CD4-positive, alpha-beta T cell (primary cell): ENCODE measurements at places on chromosomes 4 and X.

GRCh38 chrX:136541294-136541693 lies 9.3 kb downstream of the VGLL1 start:
- DNase-seq = no peak

DNA sequence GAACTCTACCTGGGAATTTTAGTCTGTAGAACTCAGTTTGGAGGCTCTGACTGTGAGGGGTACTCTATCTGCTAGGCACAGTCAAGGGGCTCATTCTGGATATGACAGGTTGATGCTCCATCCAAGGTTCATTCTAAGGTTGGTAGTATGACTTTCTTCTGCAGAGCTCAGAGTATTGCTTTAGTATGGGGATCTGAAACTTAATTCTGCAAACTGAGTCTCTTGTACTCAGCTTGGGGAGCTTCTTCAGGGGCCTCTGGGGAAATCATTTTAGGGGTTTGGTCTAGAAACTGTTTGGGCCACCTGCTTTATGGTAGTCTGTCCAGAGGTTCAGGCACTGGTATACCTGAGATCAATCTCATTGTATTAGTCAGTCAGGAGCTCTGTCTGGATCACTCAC lies 9.7 kb upstream of the TSR2 start:
- DNase-seq = no peak

DNA sequence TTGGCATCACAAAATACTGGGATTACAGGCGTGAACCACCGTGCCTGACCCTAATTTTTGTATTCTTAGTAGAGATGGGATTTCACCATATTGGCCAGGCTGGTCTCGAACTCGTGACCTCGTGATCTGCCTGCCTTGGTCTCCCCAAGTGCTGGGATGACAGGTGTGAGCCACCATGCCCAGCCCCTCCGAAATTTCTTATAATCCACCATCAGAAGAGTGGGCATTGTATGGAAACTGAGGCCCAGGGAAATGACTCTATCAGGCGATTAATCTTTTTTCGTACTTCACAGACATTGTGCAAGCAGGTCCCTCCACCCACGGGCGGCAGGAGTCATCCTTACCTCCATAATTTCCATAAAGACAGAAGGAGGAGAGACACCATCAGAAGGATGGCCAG lies 16.0 kb downstream of the CRLF2 start:
- no peak for DNase-seq

DNA sequence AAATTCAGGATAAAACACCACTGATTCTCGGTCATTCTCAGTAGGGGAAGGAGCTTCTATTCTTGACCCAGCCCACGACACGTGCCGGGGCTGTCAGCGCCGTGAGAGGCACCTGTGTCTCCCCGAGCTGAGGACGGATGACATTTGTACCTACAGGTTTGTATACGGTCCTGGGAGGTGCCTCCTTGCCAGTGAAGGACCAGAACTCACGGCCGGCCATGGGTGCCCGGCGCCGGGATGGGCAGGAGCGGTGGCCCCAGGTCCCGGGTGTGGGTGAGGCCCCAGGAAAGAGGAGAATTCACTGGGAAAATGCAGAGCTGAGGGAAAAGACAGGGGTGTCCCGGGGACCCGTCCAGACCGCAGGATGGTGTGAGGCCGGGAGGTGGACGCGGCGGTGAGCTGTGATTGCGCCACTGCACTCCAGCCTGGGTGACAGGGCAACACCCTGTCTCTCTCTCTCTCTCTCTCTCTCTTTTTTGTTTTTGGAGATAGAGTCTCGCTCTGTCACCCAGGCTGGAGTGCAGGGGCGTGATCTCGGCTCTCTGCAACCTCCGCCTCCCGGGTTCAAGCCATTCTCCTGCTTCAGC lies 48.9 kb upstream of the PPP2R3B start:
- DNase-seq = no peak

GRCh38 chr4:123232439-123232838 lies 164.2 kb upstream of the SPRY1 start:
- no peak for DNase-seq

DNA sequence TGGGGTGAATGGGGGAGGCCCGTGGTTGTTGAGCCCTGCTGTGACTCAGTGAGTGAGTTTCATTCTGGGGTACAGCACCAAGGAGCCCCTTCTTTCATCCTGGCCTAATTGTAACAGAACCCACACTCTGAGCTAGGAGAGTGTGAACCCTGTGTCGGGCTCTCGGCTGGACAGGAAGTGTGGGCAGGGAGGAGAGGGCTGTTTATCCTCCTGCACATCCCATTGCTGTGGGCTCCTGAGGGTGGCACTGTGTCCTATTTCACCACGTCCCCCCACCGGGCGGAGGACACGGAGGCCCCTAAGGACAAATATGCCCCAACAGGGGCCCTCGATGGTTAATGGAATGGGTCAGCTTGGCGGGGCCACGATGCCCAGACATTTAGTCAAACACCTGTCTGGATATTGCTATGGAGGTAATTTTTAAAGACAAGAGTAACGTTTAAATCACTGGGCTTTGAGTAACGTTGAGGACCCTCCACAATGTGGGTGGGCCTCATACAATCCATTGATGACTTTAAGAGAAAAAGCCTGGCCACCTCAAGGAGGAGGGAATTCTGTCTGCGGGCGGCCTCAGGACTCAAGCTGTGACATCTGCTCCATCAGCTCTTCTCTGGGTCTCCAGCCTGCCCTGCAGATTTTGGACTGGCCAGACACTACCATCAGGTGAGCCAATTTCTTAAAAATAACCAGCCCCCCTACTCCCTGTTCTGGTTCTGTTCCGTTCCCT lies 46.1 kb upstream of the SORCS2 start:
- no peak for DNase-seq
